ENCODE measurements at places on chromosomes 7 and 10.

DNA sequence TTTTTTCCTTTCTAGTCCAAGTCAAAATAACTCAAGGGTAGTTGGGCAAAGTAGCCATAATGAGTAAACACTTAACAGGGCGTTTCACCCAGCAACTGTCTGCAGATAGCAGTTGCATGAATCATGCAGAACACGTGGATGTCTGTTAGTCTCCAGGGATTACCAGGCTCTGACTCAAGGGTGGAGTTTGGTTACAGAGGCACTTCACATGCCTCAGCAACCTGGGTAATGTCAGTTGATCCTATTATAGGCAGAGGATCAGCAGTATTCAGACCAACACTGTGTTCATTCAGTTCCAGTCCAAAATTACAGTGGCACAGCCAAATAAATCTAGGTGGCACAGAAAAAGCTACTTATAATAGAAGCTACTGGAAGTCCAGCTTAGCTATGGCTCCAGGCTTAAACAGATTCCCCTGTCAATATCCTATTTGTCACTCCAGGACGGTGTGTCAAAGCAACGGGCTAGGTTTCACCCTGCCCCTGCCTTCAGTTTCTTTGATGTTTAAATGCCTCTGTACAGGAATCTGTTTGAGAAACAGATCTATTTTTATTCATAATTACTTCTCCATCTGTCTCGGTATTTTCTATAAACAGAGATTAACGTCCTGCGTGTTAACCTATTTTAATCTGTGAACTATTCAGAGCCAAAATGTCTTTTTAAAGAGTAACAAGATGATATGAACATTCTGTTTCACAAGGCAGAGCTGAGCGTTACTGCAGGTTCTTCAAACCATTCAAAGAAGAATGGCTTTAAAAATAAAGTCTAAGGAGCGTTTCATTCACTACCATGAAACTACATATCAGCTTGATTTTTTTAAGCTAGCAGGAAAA, 162.6 kb upstream of the AKR1E2 start:
- DNase-seq: no peak

- DNase-seq: no peak
Measured at GRCh38 chr7:85055196-85055595, 131.7 kb downstream of the SEMA3D start.

DNA sequence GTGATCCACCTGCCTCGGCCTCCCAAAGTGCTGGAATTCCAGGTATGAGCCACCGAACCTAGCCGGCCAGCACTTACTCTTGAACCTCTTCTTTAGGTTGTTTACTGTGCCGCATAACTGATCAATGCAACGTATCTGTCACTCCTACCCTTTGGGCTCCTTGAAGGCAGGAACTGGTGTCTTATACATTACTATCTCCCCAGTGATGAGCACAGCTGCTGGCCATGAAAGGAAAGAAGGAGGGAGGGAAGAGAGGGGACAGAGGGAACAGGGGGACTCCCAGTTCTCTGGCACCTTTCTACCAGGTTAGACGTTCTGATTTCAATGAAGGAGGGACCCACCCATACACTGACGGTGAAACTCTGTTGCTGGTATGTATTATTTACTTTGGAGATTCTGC, 111.8 kb upstream of the NANOS1 start:
- no peak for DNase-seq

- no peak for DNase-seq
Measured at GRCh38 chr7:65448816-65449504, 75.3 kb downstream of the ZNF92 start.

GRCh38 chr10:132528064-132528691, 9.4 kb upstream of the INPP5A start:
- DNase-seq: no peak

DNA sequence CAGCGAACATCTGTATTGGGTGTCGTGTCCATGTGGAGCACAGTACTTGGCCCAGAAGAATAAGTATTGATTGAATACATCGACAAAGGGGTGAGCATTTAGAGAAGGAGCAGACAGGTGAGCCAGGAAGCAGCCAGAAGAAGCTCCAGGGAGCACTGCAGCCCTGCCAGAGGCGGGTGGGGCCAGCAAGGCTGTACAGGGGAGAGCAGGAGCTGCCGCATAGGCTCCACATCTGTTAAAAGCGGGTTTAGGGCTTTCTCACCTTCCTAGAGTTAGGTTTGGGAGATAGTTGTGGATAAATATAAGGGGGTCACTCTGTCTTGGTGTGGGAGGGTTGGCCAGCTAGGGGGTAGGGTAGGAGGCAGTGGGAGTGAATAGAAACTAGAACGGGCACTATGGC, 1.3 kb upstream of the CPA1 start:
- DNase-seq: no peak

- DNase-seq: no peak
Measured at GRCh38 chr7:28698840-28699239, 259.3 kb downstream of the TRIL start.

DNA sequence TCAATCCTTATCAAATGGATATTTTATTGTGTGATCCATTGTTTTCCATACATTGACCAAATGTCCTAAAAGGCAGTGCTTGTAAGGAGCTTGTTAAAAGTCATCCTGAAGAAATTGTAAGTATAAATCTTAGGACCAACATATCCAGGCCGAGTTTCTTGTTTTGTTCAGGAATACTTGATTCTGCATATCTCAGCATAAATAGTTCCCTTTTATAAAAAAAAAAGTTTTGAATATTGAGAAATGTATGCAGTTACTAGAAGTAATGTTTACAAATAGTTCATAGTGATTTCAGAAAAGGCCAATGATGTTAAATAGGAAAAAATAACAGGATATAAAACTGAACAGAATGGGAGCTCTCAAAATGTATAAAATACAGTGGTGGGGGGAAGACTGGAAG, 6.6 kb downstream of the GRID1 start:
- no peak for DNase-seq

DNA sequence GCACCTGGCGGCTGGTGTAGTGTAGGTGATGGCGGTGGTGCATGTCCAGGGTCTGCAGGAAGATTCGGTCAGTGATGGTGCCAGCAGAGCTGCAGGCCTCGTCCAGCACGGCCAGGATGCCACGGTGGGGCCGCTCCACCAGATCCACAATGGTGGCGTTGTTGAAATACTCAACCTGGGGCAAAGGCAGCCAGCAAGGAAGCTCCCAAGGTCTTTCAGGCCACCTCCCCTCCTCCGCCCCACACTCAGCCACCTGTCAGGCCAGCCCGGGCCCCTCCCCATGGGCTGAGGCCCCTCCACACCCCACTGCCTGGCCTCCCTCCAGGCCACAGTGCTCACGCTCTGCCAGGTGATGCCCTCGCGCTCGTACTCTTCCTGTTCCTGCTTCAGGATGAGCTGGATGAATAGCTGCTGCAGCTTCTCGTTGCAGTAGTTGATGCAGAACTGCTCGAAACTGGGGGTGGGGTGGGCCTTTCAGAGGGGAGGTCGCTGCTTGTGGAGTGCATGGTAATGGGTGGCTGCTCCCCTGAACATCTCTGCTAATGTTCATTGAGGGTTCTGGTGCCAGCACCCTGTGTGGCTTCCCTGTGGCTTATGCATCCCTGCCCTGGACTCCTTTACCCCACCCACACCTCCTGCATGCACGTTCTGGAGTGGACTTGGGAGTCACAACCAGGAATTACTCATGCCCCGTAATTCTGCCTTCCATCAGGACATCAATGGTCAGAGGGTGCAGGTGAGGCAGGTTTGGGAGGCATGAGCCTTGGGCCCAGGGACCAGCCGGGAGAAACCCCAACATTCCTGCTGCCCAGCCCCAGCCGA, 8.9 kb downstream of the MYO1G start:
- no peak for DNase-seq

GRCh38 chr10:52383088-52383487, 69.0 kb downstream of the DKK1 start:
- no peak for DNase-seq

DNA sequence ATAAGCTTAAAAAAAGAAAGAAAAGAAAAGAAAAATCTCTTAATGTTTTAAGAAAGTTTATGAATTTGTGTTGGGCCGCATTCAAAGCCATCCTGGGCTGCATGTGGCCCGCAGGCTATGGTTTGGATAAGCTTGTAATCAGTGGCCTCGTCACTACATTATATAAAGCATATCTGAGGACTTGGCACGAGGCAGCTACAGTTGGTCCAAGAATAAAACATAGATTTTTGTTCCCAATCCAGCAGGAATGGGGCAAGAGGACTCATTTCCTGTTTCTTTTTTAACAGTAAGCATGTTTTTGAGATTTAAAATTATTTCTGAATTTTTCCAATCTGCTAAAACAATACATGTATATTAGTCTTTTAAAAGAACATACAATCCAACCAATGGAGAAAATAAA, 28.6 kb downstream of the MCM10 start:
- no peak for DNase-seq

- DNase-seq: no peak
Measured at GRCh38 chr7:56092789-56093531, at the start of gene PHKG1. PHKG1 (minus strand) TSS chr7:56092952; CDS start chr7:56088941, 4,011 bp downstream.

DNA sequence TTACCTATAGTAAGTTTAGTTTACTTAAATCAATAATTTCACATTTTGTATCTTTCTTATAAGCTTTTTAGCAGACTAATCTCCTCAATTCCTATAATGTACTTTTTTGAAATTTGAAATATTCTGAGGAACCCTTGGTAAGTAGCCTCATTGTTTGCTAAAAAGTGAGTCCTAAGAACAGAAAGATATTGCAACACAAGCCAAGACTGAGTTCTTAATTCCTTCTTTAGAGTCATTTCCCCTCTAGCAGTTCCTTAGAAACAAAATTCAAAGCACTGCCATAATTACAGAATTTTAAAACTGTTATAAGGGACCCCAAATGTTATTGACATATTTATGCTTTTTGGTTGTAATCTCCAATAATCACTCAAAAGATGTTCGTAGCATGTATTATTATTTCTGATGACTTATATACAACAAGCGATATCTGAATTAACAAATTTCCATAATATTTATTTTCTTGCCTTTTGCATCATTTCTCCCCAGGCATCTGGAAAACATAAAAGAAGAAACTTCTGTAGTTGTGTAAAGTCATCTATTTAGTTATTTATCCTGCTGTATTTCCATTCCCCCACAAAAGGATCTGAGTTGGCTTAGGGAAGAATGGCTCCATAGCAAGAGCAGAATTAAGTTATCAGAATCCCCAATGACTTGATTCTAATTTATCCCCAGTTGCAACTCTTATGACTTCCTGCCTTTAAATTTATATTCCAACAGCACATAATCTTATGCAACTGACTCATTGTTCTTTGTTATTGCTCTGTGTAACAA, 67.8 kb downstream of the TMEM26 start:
- DNase-seq: no peak

GRCh38 chr7:115260381-115260780, 338.5 kb downstream of the MDFIC start:
- DNase-seq: no peak

DNA sequence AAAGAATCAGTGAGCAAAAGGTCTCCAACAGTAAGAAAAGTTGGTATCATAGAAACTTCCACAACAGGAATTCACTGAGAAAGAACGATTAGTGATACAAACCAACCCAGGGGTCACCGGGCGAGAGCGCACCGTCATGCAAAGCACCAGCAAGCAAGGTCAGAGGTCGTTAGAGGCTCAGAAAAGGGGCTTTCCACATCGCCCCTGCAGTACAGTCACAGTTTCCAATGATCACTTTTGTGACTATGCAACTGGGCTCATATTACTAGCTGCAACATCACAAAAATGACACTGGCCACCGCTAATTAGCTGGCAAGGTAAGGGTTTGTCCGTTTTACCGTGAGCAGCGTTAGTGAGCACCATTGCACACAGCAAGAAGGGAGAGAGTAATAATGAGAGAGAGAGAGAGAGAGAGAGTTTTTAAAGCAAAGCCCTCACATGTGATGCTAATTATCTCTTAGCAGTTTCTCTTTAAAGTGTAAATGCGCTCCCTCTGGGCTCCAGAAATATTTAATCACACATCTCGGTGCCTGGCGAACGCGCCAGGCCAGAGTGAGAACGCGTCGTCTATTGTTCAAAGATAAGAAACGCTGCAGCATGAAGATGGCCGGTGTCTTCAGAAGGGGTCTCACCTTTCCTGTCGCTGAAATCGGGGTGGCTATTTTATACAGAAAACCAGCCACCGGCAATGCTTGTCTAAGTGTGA, 237.5 kb downstream of the DNAJB6 start:
- DNase-seq: no peak

DNA sequence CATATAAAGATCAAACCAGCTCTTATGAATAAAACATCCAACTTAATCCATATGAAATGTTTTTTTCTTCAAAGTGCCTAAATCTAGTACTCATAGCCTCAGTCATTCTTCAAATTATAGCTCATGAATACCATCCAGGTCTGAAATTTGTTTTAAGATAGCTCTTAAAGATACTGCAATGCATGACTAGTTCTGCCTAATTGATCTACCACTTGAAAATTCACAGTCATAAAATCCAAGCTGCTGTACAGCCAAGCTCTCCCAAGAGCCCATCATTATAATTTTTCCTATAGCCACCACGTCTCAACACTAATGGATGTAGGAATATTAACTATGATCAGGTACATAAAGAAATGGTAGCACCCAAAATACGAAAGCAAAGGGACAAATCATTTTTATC, 87.9 kb upstream of the RNF148 start:
- DNase-seq: no peak

GRCh38 chr7:24656608-24657007, 83.4 kb downstream of the PALS2 start:
- DNase-seq: peak; percentile 51

- DNase-seq: peak; percentile 52
Measured at GRCh38 chr7:21507627-21508343, 35.1 kb upstream of the DNAH11 start.

GRCh38 chr7:86407291-86407690, 236.4 kb upstream of the GRM3 start:
- DNase-seq: no peak

DNA sequence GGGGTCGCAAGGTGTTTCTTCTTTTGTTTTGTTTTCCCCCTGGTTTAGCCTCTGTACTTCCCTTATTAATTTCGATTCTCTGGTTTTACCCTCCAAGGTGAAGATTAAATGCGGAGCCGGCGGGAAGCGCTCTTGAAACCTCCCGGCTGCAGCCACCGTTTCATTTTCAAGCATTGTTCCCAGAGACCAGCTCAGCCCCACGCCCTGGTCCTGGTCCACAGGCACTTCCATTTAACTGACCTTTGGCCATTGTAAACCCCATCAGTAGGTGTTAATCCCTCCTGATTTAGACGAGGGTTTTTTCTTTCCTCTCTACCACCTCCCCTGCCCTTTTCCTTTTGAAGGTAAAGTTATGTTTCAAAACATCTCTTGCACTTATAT, 39.2 kb upstream of the ENO4 start:
- DNase-seq: no peak

DNA sequence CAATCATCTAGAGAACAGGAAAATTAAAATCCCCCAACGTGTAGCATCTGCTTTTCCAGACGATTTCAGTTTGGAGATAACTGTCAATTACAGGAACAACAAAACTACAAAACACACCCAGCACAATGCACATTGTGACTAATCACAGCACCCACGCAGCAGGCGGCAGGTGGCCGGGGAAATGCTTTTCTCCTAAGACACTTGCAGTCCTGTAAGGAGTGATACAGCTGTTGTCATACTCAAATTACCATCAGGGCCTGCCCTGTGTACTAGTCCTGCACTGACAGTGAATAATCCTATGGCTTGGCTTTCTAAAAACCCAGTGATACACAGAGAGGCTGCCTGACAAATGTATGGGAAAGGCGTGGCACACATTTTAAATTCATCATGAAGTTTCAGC, 37.8 kb downstream of the COBL start:
- DNase-seq: no peak

Data from ecto neural progenitor cell (in vitro differentiated cells).